ENCODE measurements at places on chromosomes 6 and 20.

GRCh38 chr20:32484958-32485769 is 100.0 kb downstream of the NOL4L start:
- DNase-seq = peak; percentile 61

DNA sequence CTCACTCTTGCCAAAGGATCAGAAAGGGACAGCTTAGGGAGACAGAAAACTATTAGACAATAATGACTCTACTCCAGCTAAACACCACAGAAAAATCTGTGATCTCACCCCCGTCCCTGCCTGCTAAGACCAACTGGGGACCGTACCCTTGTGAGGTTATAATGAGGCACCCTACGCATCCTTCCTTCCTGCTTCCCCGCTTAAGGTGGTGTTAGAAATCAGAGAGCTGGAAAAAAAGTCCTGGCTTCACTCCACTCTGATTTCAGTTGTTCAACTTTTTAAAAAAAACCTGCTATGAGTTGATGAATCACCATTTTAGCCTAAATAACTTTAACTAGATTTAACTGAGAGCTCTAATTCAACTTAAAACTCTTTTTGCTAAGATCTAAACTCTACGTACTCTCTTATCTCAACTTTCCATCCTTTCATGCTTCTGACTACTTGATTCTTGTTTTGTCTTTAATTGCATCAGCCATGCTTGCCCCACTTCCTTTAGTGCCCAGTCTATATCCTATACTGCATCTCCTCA is 35.8 kb upstream of the TMEM14A start:
- DNase-seq = no peak

- peak; percentile 42 for DNase-seq
Measured at GRCh38 chr6:161198176-161198575, 75.7 kb downstream of the AGPAT4 start.

DNA sequence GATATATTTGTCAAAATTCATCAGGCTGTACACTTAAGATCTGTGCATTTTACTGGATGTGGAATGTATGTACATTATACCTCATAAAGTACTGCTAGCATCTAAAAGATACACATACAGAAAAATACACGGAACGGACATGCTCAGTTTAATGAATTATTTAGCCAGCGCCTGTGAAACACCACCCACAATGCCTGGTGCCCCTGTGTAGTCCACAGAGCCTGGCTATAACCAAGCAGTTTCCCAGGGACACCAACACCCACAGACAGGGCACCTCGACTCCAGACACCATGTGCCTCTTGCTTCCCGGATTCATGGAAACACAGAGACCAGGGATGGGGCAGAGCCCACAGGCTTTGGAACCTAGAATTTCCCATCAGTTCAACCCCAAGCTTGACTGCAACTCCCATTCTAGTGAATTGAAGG is 17.4 kb upstream of the ARMC12 start:
- DNase-seq = no peak

DNA sequence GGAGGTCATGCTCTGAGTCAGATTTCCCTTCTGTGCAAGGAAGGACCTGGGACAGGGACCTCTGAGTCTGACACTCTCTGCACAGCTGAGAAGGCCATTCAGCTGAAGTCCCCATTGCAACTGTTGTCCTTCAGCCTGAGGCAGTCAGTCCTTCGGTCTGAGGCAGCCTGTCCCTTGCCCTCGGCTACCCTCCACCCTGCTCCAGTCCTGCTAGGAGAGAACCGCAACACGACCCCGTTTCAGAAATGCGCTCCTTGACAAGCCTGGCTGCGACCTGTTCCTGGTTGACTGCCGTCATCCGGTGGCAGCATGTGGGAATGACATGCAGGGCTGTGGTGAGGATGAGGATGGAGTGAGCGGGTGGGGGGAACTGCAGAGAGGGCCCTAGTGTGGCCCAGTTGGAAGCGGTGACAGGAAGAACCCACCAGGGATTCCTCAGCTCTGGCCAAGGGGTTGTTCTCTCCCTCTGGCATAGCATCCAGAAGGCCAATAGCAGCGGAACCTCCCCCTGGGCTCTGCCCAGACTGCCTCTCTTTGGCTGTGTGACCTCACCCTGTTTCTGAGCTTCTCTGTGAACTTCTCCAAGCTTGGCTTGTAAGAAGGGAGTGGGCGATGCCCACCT is 40.3 kb upstream of the ANGPT4 start:
- peak; percentile 3 for DNase-seq

DNA sequence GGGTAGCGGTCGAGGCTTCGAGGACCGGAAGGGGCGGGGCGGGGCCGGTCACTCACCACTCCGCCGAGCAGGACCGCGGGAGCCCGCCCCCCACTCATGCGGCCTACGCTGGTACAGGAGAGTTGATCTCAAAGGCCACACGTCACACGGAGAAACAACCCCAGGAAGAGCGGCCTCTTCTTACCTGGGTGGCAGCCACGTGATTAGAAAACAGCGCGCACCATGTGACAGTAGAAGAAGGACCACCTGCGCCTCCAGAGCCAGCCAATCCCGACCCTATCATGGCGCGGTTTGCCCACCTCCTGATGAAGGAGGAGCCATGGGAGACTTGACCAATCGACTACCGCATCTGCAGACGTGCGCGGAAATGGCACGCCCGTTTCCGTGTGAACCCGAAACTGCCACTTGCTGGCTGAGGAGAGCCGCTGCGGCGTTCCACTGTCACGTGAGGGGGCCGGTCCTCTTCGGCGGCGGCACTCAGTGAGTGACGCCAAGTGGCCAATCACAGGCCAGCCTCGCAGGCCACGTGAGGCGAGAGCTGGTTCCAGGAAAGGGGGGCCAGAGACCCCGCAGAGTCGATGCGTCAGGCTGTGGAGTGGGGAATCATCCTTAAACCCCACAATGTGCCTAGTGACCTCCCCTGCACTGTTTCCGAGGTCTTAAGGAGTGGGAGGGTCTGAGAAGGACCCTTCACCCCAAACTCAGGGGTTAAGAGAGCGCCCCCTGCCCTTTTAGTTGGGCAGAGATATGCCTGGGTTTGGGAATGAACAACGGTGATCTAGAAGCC is at the start of gene CUTA:
TSS of gene CUTA (minus strand) at position 205 of the 787 bp plus-strand sequence. CDS start at position 98, 107 bp downstream.
- DNase-seq = peak; percentile 99

DNA sequence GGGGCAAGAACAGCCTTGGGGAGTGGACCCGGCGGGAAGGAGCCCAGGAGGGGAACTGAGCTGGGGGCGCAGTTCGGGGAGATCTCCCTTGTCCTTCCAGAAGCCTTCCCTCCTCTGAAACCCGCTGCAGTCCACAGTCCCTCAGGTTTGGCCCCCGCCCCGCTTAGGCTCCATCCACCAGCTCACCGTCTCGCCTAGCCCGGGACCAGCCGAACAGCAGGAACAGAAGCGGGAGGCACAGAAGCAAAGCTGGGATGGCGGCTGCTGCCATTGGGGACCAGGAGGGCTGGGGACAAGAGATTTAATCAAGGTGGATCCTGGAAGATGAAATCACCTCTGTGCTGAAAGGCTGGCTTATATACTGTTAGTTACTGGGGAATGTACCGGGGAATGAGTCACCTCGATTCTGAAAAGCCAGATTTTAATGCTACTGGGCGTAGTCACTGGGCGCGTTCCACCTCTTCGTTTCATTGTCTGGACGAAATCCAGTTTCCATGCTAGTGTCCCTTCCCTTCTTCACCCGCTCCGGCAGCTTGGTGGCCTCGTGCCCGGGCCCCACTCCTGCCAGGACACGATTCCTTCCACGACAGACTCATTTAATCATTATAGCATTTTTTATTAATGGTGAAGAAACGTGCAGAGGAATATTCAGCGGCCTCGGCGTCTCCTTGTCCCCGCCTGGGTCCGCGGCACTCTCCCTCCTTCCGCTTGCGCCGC is at the start of gene RAET1L:
TSS of gene RAET1L (minus strand) at position 332 of the 717 bp plus-strand sequence. CDS start at position 271, 61 bp downstream.
- peak; percentile 31 for DNase-seq

GRCh38 chr20:37640600-37641561 is 52.9 kb upstream of the CTNNBL1 start:
- no peak for DNase-seq

GRCh38 chr6:20846602-20847028 is 312.4 kb downstream of the CDKAL1 start:
- no peak for DNase-seq

DNA sequence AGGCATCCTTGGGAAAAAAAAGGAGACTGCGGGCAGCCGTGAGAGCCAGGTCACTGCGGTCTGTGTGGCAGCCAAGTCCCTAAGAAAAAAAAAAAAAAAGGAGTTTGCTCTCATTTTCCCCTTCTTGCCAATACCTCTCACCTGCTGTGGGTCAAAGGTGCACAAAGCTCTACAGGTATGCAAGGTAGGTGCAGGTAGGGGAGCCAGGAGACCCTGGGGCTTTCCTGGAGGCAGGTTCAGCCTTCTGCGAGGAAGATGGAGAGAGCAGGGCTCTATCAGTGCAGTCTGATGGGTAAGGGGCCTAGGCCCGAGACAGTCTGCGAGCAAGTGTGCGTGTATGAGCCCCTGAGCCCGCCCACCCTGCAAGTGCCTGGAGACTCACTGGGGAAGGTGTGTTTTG is 12.3 kb upstream of the SNAI1 start:
- no peak for DNase-seq

GRCh38 chr6:11424395-11425034 is 113.0 kb upstream of the TMEM170B start:
- DNase-seq = no peak

DNA sequence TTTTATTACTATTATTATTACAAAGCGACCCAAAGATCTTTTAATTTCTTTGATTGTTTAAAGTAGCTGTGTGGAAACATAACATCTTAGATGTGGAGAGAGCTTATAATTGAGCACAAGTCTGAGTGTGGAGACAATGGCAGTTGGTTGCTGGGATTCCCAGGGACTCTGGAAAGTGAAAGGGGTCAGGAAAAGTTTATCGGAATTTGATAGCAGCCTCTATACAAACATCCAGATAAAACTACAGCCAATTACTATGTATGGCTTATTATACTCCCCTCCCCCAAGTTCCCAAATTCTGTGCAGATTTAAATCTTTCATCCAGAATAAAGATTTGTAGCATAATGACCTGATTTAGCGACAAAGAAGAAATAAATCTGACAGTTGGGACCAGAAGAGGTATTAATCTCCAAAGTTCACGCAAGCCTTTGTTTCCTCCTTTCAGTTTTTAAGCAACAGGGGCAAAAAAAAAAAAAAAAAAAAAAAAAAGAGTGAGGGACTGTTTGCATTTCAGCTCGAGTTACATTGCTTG is 121.4 kb upstream of the MAP3K7 start:
- no peak for DNase-seq

- no peak for DNase-seq
Measured at GRCh38 chr6:41648921-41649320, 10.7 kb downstream of the MDFI start.

DNA sequence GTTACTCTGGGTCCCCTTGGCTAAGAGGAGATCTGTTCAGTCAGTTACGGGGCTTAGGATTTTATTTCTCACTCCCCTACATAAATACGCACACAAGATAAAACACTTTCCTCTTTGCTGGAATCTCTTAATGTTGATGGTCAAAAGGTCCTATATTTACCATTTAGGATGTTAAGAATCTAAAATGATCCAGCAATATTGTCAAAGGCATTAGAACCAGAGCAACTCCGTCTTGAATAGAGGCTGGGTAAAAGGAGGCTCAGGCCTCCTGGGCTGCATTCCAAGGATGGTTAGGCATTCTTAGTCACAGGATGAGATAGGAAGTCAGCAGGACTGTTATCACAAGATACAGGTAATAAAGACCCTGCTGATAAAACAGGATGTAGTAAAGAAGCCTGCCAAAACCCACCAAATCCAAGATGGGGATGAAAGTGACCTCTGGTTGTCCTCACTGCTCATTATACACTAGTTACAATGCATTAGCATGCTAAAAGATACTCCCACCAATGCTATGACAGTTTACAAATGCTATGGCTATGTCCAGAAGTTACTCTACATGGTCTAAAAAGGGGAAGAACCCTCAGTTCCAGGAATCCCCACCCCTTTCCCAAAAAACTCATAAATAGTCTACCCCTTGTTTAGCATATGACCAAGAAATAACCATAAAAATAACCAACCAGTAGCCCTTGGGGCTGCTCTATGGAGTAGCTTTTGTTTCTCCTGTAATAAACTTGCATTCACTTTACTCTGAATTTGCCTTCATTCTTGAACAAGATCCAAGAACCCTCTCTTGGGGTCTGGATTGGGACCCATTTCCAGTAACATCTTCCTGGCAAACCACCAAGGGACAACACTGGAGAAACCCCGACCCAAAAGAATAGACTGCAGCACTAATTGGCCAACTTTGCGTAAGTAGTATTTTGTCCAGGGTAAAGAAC is 107.5 kb downstream of the DTNBP1 start:
- DNase-seq = no peak

DNA sequence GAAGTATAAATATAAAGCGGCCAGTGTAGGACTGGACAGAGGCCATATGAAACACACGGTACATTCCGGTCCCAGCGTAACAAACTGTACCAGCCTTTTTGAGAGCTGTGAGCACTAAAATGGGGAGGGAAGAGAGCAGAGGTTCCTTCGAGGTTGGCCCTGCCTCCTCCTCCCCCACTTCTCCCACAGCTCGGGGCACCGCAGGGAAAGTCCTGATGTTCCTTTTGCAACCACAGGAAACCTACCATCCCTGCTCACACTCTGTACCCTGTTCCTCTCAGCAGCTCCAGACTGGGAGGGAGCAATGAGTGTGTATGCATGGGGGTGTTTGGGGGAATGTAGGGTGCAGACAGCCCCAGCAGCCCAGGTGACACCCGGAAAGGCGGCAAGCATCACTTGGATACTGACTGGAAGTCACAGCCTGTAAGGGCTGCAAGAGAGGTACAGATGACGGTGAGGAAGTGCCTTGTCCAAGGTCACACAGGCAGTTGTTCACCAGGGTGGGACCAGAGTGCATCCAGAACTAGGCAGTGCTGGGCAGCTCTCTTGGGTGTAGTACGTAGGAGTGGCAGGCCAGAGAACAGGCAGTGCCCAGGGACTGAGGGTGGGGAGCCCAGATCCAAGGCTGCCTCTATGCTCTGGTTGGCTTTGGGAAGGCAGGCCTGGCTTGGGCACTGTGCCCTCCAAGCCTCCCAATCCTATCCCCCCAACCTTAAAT is 11.0 kb upstream of the ARMC12 start:
- DNase-seq = no peak

DNA sequence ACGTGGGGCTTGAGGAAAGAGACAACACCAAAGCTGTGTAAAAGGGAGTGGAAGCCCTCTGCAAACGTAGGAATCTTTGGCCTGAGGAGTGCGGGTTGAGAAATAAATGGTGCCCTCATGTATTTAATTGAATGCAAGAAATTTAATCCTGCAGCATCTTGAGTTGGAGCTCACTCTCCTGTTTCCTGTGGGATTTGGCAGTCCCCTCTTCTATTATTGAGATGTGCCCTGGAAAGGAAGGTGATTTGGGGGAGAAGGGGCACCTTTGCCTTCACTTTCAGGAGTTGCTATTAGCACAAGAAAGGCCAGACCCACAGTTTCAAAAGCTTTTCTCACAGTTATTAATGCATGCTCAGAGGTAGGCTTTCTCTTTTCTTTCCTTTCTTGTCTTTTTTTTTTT is 201.4 kb upstream of the HDDC2 start:
- DNase-seq = no peak

GRCh38 chr6:108944707-108945680 is 96.8 kb downstream of the ARMC2 start:
- peak; percentile 94 for DNase-seq

GRCh38 chr20:34626992-34627391 is 49.9 kb downstream of the PIGU start:
- DNase-seq = no peak

DNA sequence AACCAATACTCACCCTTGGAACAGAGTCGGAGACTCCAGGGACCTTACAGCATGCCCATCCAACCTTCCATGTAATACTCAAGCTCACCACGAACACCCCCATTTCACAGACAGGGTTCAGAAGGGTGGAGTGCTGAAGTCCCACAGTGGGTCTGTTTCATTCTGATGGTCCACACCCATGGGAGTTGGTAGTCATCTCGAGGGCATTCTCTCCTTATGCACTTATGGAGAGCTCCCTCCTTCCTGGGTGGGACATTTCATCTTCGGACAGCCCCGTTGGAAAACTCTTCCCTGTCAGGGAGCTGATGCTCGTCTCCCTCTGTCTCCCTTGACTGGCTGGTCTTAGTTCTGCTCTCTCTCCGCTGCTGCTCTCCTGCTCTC is 38.9 kb downstream of the COX4I2 start:
- no peak for DNase-seq
